Mesenteric fat pad (tissue), 1 donor: ENCODE measurements at places on chromosomes 6 and 20.

DNA sequence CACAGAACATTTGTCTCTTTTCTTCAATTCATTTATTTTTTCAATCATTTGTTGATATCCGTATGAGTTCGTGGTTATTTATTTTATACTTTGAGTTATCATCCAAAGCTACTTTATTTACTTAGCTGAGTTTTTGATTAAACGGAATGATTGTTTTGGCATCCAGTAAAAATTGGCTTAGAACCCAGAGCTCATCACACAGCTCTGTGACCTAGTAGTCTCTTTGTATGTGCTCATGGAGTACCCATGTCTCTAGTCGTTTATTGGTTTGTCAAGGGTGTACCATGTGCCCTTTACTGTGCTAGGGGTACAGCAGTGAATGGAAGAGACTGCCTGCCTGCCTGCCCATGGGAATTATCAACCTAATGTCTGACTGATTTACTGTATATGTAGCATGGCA lies 142.2 kb downstream of the MYLK4 start:
- no peak for DNase-seq

GRCh38 chr20:34334654-34335407 lies 28.2 kb upstream of the ITCH start:
- no peak for DNase-seq

- no peak for DNase-seq
These were observed 832.3 kb upstream of the ADGRB3 start for GRCh38 chr6:67802771-67803170.

DNA sequence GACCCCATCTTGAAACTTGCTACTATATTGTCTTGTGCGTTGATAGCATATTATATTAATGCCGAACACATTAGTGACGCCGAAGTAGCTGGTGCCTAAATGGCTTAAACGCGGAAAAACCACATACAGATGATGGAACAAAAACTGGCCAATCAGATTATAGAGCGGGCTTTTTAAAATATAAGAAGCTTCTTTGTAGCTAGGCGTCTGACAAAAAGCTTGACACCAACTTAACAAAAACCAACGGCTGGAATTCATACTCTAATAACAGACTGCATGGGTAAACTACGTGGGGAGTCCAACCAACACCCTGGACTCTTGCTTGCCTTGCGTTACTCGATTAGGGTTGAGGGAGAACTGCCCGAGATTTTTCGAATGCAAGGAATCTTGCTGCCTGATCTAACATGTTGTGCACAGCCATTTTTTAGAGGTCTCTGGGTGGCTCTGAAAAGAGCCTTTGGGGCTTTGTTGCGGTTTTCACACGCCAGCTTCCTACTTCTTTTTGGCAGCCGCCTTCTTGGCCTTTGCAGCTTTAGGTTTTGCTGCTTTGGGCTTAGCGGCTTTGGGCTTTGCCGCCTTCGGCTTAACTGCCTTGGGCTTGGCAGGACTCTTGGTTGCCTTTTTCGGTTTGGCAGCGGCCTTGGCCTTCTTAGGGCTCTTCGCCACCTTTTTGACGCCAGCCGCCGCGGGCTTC lies 45.7 kb downstream of the OR2B2 start:
- no peak for DNase-seq

DNA sequence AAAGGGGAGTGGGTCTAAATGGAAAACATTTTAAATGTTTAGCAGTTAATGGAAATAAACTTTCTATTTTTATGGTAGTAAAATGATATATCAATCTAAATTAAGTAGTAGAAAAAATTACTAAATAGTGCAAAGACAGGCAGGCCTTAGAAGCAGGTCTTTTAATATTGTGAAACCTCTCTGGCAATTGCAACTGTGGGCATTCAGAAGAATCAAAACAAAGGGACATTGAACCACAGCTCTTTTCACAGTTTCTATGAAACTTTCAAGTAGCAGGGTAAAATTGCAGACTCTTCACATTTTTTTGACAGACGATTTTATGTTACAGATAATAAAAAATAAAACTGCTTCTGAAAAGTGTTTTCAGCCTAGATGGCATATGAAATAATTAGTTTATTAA lies 533.7 kb downstream of the BCKDHB start:
- DNase-seq: no peak

- no peak for DNase-seq
These were observed 194.5 kb upstream of the KHDRBS2 start for GRCh38 chr6:62480544-62480943.

GRCh38 chr20:56755201-56755600 lies 126.1 kb downstream of the TFAP2C start:
- no peak for DNase-seq
